Activated CD4-positive, alpha-beta T cell treated with anti-CD3 and anti-CD28 coated beads, Interleukin-2, amount 10 ng/mL, durations not matched to agents 7 days and 5 days (primary cell): ENCODE measurements at places on chromosomes 16 and 17. TPM values are rescaled to one million over a fixed set of nuclear protein-coding genes. Genes with fewer than 3 reads are reported as not detected.

- no peak overlapping the region for H3K4me3 ChIP-seq
- DNase-seq = no peak
- peaks cover 60% of the 10 kb centered on the region for H3K27me3 ChIP-seq
- H3K4me1 ChIP-seq = peaks cover 17% of the 10 kb centered on the region
These were observed 7.2 kb downstream of the PMP22 start for GRCh38 chr17:15257796-15258512.

The SEC14L5 gene
- not detected for total RNA-seq

The NKD1 gene
- total RNA-seq = 0.81 TPM

- no peak overlapping the region for H3K4me3 ChIP-seq
- no peaks in the 10 kb centered on the region for H3K27me3 ChIP-seq
- H3K4me1 ChIP-seq = peaks cover 40% of the 10 kb centered on the region
- no peak overlapping the region for H3K27ac ChIP-seq
- H3K36me3 ChIP-seq = peaks cover 80% of the 10 kb centered on the region
- DNase-seq = no peak
These were observed 31.5 kb downstream of the RBL2 start for GRCh38 chr16:53465606-53466280.

DNA sequence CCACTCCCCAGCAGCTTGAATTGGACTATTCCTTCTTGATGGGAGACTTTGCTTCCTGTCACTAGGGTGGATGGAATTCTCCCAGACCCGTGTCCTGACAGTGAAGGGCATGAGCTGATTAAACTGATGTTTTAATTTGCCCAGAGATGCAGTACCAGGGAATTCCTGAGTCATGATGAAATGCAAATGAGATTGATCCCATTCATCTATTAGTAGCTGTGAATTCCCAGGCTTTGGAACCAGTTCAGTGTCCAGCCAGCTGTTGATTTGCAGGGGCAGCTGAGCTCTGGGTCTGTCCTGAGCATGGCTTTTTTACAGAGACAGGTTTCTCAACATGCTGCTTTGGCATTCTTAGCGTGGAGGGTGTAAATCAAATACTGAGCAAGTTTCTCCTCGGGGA, 157.9 kb downstream of the PITPNC1 start:
- H3K27me3 ChIP-seq = no peaks in the 10 kb centered on the region
- no peak overlapping the region for H3K4me3 ChIP-seq
- no peaks in the 10 kb centered on the region for H3K4me1 ChIP-seq

GRCh38 chr17:77836557-77837041, 121.9 kb upstream of the TNRC6C start:
- no peak for DNase-seq
- H3K36me3 ChIP-seq = peaks cover 4% of the 10 kb centered on the region
- no peak overlapping the region for H3K27ac ChIP-seq

DNA sequence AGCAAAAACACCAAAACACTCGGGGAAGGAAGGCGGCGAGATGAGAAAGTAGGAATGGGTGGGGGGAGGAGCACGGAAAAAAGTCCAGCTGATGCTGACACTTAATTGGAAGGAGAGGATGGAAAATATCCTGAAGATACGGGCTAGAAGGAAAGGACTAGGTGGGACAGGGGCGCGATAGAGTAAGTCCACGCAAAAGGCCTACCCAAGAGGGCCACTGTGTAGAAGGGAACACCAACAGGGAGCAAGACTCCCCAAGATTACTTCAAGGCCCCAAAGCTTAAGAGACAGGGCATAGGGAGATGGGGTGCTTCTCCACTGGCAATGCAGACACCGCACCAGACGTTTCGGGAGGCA, 736 bp downstream of the APPBP2 start:
- H3K4me3 ChIP-seq = peak overlapping the region; percentile 99
- peak overlapping the region; percentile 98 for H3K27ac ChIP-seq
- peaks cover 46% of the 10 kb centered on the region for H3K4me1 ChIP-seq
- no peaks in the 10 kb centered on the region for H3K27me3 ChIP-seq

The FAM171A2 gene
- total RNA-seq = not detected

DNA sequence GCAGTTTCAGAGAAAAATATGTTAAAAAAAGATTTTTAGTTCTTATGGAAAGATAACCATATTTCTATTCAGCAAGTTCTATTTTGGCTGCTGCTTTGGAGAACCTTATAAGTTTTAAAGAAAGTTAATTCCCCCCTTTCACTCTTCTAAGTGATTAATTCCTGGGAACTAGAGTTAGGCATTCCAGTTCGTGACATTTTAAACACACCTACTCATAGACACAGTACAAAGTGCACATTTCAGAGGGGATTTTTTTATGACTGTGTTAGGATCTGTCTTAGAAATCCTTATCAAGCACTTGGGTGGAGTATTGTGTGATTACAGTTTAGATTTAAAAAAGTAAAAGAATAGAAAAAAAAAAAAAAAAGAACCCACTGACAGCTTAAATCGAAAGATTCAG, 3.5 kb upstream of the CDH11 start:
- no peak overlapping the region for H3K4me3 ChIP-seq
- H3K27ac ChIP-seq = no peak overlapping the region
- peaks cover 27% of the 10 kb centered on the region for H3K27me3 ChIP-seq
- H3K36me3 ChIP-seq = no peaks in the 10 kb centered on the region

The GGT6 gene
- total RNA-seq = not detected

The FOXJ1 gene
- total RNA-seq = 0.20 TPM

The MMP25 gene
- total RNA-seq = 18.1 TPM

- H3K27me3 ChIP-seq = no peaks in the 10 kb centered on the region
- peaks cover 4% of the 10 kb centered on the region for H3K4me1 ChIP-seq
- no peak overlapping the region for H3K27ac ChIP-seq
- peak; percentile 9 for DNase-seq
- H3K36me3 ChIP-seq = no peaks in the 10 kb centered on the region
- no peak overlapping the region for H3K4me3 ChIP-seq
These were observed 85.9 kb downstream of the TMEM132E start for GRCh38 chr17:34665150-34665806.

- H3K4me3 ChIP-seq = no peak overlapping the region
- no peak overlapping the region for H3K27ac ChIP-seq
- H3K27me3 ChIP-seq = peaks cover 14% of the 10 kb centered on the region
- no peaks in the 10 kb centered on the region for H3K36me3 ChIP-seq
- DNase-seq = no peak
These were observed 6.9 kb downstream of the METRNL start for GRCh38 chr17:83086199-83086880.

DNA sequence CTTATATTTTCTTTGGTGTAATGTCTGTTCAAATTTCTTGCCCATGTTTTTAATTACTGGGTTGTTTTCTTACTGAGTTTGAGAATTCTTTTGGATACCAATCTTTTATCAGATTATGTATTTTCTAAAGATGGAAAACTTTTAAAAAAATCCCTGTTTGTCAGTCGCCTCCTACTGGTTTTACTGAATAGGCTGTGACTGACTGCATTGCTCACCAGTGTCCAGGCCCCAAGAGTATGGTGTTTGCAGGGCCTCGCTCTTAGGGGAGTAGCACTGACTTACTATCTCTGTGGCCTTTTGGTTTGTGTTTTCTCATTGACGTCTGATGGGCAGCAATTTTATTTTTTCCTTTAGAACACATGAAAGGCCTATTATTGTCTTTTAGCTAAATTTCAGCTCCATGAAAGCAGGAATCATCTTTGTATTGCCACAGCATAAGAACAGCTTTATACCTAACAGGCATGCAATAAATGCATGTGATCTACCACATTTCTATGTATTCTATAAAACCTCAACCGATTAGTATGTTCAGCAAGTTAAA, 188.4 kb downstream of the AATF start:
- no peaks in the 10 kb centered on the region for H3K27me3 ChIP-seq
- peaks cover 3% of the 10 kb centered on the region for H3K4me1 ChIP-seq
- no peak overlapping the region for H3K4me3 ChIP-seq
- DNase-seq = no peak

The MYH11 gene
- 0.04 TPM for total RNA-seq

DNA sequence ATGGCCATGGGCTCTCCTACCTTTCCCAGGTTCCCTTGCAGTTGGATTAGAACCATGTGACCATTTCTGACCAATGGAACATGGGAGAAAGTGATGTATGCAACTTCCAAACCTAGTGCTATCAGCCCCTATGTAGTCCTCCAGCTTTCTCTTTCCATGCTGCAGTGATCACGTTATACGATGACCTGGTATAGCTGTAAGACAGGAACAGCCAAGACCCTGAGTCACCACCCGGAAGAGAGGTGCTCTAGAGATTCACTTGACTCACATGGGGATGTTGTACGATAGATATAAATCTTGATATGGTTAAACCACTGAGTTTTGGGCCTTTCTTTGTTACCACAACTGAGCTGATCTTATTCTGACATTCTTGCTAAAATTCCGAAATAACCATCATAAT, 65.1 kb downstream of the NOG start:
- H3K27ac ChIP-seq = no peak overlapping the region
- H3K4me3 ChIP-seq = no peak overlapping the region
- peaks cover 9% of the 10 kb centered on the region for H3K27me3 ChIP-seq

The TP53TG3B gene
- total RNA-seq = not detected
